AG08396 (cell line): ENCODE measurements at places on chromosomes 11 and 22.

GRCh38 chr11:70916351-70916750, 336.0 kb downstream of the SHANK2 start:
- no peak for DNase-seq

DNA sequence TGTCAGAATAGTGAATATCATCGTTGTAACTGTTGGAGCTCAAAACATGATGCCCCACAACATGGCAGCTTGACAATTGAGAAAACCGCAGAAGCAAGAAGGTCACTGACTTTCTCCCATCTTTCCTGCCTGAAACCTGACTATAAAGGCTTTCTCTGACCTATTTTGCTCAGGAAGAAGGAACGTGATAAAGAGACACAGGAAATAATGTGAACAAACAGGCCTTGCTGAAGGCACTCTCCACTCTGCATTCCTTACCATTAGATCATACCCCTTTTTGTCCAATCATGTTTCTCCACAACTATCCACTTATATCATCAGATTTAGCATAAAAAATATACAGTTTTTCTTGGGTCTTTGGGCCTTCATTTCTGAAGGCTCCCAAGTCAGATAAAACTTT, 916.8 kb downstream of the METTL15 start:
- DNase-seq, result no peak

DNA sequence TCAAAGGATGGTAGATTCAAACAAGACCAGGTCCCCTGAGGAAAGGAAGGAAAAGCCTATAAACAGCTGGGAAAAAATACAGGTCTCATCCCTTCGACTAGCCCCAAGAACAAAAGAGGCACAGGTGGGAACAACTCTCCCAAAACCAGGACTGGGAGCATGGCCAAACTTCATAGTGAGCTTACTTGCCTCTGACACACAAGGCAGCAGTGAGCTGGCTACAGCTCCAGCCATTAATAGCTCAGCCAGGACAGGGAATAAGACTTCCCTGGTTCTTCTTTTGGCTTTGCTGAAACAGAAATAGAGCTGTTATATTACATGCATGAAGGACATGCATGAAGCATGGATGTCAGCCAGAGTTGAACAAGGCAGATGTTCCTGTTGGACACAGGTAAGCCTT, at the start of gene OR10A2:
Gene OR10A2, plus strand, starts transcription at position 97 of the 400 bp plus-strand sequence. CDS start 6,698 bp downstream, outside the sequence.
- DNase-seq, result peak; percentile 8

DNA sequence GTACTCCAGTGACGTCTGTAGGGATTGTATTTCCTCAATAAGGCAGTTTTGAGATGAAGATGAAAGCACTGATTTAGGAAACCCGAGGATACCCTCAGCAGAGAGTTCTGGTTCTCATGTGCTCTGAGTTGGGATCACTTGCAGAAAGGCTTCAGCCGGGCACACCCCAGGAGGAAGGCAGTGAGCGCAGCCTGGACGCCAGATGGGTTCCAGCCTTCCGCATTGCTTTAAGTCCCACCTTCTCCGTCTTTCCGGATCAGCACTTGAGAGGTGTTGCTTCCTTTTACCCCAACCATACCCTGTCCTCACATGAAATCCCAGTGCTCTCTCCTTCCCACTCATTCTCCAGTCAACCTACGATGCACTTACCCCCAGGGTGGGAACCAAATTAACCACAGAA, 239.5 kb upstream of the CADM1 start:
- no peak for DNase-seq

- DNase-seq, result no peak
Measured at GRCh38 chr11:124829986-124830385, 29.8 kb upstream of the MSANTD2 start.

DNA sequence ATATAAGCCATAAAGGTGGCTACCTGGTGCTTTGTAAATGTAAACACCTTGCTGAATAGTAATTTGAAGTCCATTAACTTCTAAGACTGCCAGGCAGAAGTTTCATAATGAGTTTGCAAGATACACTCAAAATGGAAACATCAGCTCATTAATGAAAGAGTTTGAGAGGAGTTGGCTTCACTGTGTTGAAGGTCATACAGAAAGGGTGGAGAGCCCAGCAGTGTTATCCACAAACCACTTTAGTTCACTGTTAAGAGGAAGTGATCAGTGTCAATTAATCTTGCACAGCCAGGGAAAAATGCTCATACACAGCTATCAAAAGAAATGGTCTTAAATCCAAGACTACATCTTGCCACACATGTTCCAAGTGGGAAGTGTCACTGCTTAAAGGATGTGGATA, 689.4 kb downstream of the JRKL start:
- DNase-seq, result no peak

DNA sequence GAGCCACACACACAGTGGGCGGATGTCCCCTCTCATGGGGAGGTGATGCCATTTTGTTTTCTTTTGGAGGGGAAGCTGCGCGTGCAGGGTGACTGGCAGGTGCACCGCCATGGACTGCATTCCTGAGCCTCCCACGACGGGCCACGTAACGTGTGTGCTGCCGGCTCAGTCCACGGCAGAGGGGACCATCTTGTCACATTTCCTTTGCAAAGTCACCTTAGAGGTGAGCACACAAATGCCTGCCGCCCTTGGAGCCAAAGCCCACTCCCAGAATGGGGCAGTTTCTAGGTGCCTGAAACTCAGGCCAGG, 262.5 kb downstream of the CTTN start:
- DNase-seq, result no peak

GRCh38 chr11:2730272-2731129, 30.7 kb upstream of the KCNQ1OT1 start:
- no peak for DNase-seq

DNA sequence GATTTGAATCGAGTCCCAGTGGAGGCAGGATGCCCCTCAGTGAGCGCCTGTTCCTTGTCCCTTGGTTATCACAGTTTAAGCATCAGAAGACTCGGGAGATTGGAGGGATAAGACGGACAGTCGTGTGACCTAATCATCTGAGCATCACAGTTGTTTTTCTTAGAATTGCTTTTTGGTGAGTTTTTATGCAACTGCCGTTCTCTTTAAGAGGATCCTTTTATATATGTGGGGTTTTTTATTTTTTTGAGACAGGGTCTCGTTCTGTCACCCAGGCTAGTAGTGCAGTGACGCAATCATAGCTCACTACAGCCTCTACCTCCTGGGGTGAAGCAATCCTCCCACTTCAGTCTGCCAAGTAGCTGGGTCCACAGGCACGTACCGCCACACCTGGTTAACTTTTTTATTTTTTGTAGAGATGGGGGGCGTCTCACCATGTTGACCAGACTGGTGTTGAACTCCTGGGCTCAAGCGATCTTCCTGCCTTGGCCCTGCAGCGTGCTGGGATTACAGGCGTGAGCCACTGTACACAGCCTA, 16.5 kb downstream of the NUP50 start:
- DNase-seq, result no peak

- DNase-seq, result peak; percentile 92
Measured at GRCh38 chr22:38317995-38318715, 922 bp upstream of the CSNK1E start.

GRCh38 chr11:128375961-128376360, 211.4 kb downstream of the ETS1 start:
- DNase-seq, result no peak

GRCh38 chr11:120792306-120792705, 231.6 kb upstream of the TBCEL start:
- DNase-seq, result no peak

DNA sequence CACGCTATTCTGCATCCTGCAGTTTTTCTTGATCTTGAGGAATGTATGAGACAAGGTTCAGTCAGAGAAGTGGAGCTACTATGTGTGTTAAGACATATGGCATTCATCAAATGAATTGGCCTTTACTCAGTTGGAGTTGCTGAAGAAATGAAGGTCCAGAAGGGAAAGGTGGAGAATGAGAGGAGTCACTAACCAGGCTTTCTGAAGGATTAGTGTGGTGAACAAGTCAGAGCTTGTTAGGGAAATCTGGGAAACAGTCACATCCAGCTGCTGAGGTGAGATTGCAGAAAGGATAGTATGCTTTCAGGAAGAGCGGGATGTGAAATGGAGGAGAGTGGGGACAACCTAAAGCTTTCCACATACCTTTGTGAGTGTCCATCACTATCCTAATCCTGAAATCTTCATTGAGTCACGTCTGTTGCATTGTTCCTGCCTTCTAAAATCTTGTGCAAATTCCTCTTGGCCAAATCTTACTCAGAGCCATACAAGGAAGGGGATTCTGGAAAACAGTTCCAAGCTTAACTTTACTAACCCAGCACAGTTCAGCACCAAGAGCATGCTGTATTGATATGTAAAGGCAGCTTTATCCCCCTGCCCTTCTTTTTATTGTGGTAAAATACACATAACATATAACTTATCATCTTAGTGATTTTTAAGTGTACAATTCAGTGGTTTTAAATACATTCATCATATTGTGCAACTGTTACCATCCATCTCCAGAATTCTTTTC, 11.4 kb upstream of the PITPNB start:
- DNase-seq, result no peak

GRCh38 chr22:37940698-37941376, 12.6 kb downstream of the C22orf23 start:
- DNase-seq, result no peak

DNA sequence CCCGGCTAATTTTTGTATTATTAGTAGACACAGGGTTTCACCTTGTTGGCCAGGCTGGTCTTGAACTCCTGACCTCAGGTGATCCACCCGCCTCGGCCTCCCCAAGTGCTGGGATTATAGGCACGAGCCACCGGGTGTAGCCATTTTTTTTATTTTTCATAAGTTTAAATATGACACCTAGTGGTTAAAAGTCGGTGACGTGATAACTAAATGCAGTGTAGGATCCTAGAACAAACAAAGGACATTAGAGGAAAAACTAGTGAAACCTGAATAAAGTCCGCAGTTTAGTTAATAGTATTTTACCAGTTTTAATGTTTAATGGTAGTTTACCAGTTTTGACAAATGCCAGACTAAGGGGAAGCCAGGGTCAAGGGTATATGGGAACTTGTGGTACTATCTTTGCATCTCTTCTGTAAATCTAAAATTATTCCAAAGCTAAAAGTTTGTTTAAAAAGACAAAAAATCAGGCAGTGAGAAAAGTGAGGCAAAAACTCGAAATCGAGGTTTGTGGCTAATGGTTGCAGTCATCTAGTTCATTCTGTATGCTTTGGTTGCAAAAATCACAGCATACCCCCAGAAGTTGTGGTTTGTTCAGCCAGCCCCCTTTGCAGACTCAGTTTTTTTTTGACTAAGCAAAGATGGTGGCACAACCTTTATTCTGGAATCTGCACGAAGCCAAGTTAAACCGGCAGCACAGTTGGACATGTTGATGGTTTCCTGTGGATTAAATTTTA, 29.6 kb downstream of the TOM1 start:
- no peak for DNase-seq

- DNase-seq, result no peak
Measured at GRCh38 chr22:27073601-27074425, 416.4 kb downstream of the MIAT start.

DNA sequence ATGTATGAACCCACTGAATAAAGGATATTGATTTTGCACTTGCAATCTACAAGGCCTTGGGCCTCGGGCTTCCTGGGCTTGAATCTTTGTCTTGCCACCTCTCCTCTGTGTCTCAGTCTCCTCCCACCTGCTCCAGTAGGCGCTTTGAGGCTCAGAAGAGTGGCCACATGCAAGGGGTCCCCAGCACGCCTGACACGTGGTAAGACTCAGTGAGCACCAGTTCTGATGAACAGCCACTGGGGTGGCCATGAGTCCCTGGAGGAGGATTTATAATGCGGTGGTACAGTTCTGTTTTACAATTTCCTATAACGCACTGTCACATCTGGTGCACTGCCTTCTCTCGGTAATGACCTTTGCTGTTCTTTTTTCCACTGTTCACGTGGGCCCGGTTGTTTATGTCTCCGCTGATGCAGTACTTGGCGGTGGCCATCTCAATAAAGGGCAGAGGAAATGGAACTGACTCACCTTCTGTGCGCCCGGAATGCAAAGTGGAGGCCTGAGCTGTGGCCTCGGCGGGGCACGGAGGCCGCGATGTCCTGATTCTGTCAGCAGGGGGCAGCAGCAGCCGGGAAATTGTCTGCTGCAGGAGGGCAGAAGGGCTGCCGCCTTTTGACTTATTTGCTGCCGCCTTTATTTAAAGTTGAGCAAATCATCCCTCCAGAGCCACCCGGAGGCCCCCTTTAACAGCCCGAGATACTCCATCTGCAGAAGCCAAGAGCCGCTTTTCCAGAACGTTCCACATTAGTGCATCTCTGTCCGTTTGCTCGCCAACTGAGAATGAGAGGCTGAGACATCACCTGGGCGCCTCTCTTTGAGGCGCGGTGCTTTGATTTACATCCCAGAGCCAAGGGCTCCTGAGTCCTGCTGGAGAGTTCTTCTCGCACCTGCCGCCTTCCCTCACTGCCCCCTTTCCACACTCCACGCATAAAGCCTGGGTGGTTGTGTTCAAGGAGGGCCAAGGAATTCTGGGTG, 6.0 kb upstream of the IFT27 start:
- peak; percentile 90 for DNase-seq

- no peak for DNase-seq
Measured at GRCh38 chr11:44759743-44760476, 33.1 kb downstream of the TSPAN18 start.

DNA sequence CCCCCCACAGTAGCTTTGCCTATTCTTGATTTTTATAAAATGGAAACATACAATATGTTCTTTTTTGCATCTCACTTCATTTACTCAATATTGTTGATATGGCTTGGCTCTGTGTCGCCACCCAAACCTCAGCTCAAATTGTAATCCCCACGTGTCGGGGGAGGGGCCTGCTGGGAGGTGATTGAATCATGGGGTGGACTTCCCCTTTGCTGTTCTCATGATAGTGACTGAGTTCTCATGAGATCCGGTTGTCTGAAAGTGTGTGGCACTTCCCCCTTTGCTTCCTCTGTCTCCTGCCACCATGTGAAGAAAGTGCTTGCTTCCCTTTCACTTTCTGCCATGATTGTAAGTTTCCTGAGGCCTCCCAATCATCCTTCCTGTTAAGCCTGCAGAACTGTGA, 431.3 kb downstream of the MN1 start:
- DNase-seq, result no peak

GRCh38 chr22:24512043-24512442, 16.9 kb downstream of the UPB1 start:
- DNase-seq, result no peak

DNA sequence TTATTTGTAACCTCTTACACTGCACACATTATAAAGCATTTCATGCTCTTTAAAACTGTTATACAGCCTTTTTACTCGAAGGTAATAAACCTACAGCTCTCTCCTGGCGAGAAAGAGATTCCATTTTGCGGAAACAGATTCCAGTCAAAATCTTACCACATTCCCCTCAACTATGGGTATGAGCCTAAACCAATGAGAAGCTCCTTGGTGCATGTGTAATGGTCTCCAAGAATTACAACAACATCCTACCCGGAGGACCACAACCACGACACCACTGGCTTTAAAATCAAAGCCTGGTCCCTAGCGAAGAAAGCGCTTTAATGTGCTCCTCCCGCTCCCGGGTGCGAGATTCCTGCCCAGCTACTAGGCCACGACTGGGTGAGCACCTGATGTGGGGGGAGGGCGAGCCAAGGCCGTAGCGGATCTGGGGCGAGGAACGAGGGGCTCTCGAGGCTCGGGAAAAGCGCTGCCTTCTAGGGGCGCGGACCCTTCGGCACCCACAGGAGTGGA, 821 bp downstream of the CELF1 start:
- DNase-seq, result peak; percentile 44
